ELF-1 (cell line): ENCODE measurements at places on chromosomes 7 and 10.

DNA sequence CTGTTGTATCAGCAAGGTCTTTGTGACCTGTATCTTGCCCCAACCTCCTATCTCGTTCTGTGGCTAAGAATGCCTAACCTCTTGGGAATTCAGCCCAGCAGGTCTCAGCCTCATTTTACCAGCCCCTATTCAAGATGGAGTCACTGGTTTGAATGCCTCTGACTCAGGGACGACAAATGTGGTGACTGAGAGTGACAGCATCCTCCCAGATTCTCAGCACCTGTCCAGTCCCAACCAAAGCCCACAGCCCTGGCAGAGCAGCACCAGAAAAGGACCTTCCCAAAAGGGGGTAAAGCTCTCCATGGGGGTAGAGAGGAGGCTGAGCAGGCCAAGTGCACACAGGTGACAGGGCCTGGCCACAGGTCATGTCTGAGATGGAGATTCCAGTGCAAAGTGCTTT lies 35.4 kb upstream of the GPAM start:
- DNase-seq, result no peak

- DNase-seq, result peak; percentile 29
These were observed 7.6 kb upstream of the ORAI2 start for GRCh38 chr7:102425639-102426267.

DNA sequence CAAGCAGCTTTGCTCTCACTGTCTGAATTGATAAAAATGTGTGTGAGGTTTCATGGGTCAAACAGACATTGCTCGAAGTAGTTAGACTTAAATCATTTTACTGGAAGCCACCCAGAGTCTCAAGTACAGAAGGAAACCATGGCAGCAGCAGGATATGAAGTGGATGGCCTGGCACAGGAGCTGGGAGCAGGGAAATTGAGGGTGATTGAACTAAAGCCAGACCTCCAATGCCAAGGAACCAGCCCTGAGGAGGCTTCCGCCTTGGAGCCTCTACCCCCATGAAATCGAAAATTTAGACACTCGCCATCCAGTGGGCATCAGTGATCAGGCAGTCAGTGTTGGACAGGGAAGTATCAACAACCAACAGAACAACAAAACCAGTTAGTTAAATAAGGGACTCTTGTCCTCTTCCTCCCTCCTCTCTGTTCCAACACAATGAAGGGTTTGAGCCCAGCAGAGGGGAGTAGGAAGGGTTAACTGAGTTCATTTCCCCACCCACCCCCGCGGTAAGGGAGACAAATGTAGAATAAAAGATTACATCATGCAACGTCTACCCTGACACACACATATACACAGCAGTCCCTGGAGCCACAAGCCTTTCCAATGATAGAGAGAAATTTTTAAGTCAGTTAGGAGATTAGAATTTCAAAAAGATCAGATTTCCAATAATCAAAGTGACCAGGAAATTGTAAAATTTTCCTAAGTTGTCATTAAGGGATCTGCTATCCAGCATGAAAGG lies 156.3 kb downstream of the SLC16A9 start:
- no peak for DNase-seq

DNA sequence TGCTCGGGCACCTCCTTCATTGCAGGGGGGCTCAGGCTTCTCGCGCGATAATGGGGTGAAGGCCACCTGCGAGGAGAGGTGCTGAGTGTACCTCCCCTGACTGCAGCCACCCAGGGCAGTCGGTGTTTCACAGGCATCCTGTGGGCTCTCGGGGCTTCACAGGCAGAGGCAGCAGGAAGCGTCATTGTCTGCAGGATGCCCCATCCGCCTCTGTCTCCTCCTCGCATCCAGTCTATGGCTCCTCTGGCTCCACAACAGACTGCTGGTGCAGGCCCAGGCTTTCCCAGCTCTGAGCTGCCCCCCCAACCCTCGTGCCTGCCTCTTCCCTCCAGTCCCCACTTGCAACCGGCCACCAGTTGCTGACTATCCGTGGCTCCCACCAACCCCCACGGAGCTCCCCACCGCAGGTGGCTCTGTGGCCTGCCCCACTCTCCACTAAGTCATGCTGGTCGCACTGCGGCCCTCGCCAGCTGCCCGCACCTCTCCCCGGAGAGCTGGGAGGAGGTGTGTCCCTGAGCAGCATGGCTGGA lies 36.5 kb downstream of the CAMK2B start:
- DNase-seq, result no peak

DNA sequence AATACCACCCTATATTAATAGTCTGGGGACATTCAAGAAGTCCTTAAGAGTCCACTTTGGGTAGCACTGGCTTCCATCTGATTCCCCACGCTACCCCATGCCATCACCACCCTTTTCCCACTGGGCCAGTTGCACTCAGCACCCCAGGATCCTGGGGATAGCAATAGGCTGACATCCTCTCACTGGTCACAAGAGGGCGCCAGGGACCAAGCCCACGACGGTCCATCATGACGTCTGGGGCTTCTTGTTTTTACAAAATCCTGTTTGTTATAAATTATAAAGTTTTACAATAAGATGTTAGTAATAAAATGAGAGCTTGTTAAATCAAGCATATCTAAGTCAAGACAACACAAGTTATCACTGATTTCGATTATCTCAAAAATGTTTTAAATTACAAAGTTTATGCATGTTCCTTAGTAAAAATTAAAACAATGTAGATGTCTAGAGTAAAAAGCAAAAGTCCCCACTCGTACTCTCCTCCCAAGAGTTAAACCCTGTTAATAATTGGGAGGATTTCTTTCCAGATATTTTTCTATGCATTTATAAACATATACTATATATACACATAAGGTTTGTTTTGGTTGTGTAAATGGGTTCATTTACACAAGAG lies 15.4 kb downstream of the GPNMB start:
- peak; percentile 49 for DNase-seq

DNA sequence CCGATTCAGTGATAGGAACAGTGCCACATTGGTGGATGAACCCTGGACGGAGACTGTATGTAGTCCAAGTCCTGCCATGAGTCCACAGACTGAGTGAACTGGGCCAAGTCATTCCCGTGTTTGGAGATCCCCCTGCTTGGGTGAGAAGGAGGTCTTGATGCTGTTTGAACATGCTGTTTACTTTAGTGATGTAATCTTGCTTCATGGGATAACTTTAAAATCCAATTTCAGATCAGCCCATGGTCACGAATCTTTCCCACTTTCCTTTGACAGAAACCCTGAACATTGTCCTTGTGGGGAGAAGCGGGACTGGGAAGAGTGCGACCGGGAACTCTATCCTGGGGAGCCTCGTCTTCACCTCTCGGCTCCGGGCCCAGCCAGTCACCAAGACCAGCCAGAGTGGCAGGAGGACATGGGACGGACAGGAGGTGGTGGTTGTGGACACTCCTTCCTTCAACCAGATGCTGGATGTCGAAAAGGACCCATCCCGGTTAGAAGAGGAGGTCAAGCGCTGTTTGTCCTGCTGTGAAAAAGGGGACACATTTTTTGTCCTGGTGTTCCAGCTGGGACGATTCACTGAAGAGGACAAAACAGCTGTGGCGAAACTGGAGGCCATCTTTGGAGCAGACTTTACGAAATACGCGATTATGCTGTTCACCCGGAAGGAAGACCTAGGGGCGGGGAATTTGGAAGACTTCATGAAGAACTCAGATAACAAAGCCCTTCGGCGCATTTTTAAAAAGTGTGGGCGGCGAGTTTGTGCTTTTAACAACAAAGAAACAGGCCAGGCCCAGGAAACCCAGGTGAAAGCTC lies 26.6 kb downstream of the GIMAP8 start:
- DNase-seq, result peak; percentile 3

- DNase-seq, result no peak
These were observed 27.5 kb upstream of the ZCCHC24 start for GRCh38 chr10:79472951-79473350.

- no peak for DNase-seq
These were observed 8.4 kb upstream of the SNX13 start for GRCh38 chr7:17948526-17949238.

- DNase-seq, result no peak
These were observed 10.3 kb downstream of the TMEM229A start for GRCh38 chr7:124022551-124022950.

GRCh38 chr7:26954951-26955350 lies 90.6 kb upstream of the SKAP2 start:
- DNase-seq, result no peak

DNA sequence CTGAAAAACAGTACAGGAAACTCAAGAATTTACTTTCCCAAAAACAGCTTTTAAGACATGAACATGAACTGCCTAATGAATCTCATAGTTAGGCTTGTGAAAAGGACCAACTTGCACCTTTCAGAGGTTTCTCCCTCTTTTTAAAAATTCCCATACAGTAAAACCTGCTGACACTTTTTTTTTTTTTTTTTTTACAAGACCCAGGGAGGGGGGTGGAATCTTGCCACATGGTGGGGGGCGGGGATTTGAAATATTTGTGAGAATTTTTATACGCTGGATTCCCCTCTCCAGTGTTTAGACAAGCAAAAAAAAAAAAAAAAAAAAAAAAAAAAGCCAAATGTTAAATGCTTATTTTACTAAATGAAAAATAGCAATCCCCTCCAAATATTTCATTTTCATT lies 57.4 kb downstream of the HIBADH start:
- no peak for DNase-seq

GRCh38 chr7:5472432-5473315 lies 49.0 kb upstream of the TNRC18 start:
- no peak for DNase-seq

DNA sequence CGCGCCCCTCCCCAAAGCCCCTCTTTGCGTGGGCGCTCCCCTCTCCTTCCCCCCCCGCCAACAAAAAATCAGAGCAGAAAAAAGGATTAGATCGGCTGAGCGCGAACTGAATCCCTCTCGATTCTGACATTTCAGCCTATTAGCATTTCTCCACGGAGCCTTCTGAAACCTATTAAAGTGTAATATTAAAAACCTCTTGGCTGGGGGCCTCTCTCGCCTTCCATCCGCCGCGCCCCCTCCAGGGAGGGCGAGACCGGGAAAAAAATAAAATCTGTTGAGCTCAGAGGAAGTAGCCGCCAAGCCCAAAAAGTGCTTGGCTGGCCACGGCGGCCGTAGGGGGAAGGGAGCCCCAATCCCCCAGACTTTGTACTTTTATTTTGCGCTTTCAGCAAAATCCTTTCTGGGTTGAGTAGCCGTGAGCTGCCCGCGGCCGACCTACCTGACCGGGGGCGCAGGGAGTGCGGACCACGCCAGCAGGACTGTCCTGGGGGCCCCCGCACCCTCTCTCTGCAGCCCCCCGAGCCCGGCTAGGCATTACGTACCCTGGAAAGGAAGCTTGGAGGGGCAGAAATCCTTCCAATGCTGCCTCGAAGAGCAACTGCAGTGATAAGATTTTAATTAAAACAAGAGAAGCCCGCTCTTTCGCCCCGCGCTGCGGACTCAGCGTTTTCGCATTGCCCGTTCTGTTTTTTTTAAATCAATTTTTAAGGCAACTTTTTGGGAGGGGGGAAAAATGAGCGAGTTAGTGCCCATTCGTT lies 1.3 kb upstream of the TNRC18 start:
- peak; percentile 62 for DNase-seq

DNA sequence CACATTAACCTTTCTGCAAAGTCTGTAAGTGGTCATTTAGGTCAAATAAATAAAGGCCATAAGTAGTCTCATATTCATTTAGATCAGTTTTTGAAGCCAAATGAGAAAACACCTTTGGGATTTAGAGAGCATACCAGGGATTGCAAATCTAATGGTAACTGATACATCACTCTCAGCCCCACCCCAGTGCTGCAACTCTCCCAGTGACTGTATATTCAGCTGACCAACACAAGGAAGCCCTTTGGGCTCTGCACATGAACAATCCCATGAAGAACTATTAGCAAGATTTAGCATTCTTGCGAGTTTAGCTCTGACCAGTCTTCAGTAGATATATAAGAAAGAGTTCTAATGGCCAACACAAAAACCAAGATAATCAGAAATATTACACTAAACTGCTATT lies 252.3 kb downstream of the CSTF2T start:
- no peak for DNase-seq

- DNase-seq, result peak; percentile 60
These were observed at the start of gene FFAR4 for GRCh38 chr10:93566435-93567276. Gene FFAR4 (plus strand): TSS chr10:93566665. CDS start chr10:93566721, 56 bp downstream.

- DNase-seq, result no peak
These were observed 487.6 kb upstream of the ZMIZ1 start for GRCh38 chr10:78581133-78581694.

DNA sequence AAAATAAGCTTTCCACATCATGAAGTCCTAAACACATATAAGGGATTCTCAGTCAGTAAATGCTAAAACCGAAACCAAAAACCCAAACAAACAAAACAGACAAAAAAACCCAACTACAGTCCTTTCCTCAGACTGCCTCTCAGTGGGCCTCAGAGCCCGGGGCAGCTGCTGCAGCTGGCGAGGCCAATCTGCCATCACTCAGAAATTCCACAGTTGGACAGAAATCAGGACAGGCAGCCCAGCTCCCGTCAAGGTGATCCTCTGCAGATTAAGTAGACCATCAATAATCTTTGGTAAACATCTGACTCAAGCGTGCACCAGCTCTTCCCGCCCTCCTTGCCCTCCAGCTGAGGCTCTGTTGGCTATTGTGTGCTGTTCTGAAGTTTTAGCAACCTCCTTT lies 142.2 kb downstream of the ATXN7L1 start:
- peak; percentile 92 for DNase-seq

GRCh38 chr10:77844713-77845445 lies 81.7 kb downstream of the DLG5 start:
- peak; percentile 83 for DNase-seq

GRCh38 chr10:103678178-103678526 lies 177.2 kb downstream of the SH3PXD2A start:
- DNase-seq, result peak; percentile 84

GRCh38 chr7:1233333-1234048 lies 819 bp downstream of the UNCX start:
- no peak for DNase-seq

DNA sequence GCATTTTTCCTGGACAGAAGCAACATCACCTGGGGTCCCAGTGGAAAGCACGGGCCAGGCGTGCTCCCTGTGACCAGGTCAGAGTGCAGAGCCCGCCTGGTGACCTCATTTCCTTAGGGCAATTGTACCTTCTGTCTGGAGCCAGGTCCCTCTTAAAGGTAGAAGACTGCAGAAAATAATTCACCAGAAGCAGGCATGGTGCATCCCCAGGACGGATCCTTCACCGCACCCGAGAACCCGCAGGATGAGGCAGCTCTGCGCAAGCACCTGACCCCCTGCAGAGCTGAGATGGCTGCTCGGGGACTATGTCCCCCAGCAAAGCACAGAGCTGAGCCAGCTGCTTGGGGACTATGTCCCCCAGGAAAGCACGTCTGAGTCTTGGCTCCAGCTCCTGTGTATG lies 557.6 kb downstream of the PTPRN2 start:
- no peak for DNase-seq

- DNase-seq, result no peak
These were observed 136.4 kb downstream of the VTI1A start for GRCh38 chr10:112583236-112583939.

DNA sequence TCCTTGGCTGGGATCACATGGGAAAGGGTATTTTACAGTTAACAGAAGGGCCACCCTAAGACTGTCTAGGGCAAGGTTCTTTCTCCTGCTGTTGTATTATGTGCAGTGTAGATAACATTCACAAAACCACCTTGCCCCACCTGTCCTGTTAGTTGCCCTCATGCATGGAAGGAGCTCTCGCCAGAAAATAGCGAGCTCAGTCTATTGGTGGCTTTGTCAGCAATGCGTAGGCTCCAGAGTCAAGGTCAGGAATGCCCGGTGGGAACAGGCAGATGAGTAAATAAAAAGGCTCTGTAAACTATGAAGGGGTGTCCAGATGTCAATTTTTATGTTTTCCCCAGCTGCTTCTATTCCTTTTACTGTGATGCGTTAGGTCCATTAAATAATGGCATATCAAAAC lies 107.1 kb upstream of the WDR11 start:
- no peak for DNase-seq

- DNase-seq, result no peak
These were observed 95.3 kb upstream of the ADO start for GRCh38 chr10:62709200-62709599.

- DNase-seq, result no peak
These were observed 66.8 kb downstream of the TMEM168 start for GRCh38 chr7:112723416-112723815.
